ENCODE measurements at places on chromosomes 12 and 14.

GRCh38 chr14:31977001-31977556, 100.0 kb upstream of the ARHGAP5 start:
- no peak for DNase-seq

- no peak for DNase-seq
These were observed 195.5 kb downstream of the PPM1H start for GRCh38 chr12:62739266-62740015.

DNA sequence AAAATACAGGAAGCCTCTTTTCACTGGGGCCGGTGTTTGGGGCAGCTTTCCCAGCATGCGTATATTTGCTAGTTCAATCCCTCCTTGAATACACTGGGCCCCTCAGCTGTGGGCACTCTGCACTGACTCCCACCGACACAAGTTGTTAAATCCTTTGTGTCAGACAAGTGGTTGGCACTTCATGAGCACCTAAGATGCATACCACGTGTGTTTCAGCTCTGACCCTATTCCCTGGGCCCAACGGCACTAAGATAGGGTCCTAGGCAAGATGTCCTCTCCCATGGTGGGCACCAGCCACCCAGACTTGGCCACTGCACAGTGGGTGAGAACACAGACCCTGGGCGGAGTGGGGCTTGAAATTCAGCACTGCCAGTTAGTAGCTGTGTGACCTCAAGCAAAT, 173.8 kb downstream of the BCL11B start:
- no peak for DNase-seq

DNA sequence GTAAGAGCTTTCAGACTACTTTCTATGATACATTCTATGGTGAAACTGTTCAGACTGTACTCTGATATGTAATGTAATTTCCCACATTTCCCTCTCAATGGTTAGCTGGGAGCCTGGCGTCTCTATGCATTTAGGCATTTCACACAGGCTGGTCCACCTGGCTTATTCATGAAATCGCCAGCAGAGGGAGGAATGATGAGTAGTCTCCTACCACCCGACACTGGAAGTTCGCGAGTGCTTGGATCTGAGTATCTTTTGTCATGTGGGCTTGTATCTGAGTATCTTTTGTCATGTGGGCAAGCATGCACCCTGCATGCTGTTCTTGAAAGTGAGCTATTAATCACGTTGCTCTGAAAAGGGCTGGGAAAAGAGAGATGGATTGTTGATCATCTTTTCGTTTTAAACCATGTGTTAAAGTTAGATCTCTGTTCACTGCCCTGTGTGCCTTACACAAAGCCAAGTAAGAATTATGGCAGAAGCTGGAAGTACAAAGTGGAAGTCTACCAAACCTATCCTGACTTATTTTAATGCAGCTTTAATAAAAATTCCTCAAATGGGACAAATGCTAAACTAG, 235.0 kb downstream of the ATP23 start:
- no peak for DNase-seq

GRCh38 chr12:42140901-42141300, 3.8 kb downstream of the GXYLT1 start:
- no peak for DNase-seq

GRCh38 chr12:20369305-20370013, 1.1 kb downstream of the PDE3A start:
- DNase-seq: no peak

Data from activated CD4-positive, alpha-beta T cell treated with anti-CD3 and anti-CD28 coated beads for 1 hour (primary cell).